ENCODE measurements at places on chromosomes 13 and 19.

DNA sequence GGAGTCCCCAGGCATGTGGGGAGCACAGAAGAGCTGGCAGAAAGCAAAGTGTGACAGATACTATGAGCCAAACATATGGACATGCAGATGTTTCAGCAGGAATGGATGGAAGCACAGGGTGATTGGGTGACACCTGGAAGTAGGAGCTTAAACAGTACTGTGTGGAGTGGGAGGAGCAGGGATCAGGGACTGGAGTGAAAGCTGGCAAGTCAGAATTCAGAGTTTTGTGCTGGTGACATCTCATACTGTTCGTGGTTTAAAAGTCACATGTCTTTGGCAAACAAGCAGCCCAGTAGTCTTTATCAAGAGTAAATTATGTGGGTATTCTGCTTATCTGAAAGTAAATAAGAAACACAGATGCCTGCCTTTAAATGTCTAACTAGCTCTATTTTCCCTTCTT lies 408.2 kb downstream of the COG6 start:
- H3K36me3 ChIP-seq: no peaks in the 10 kb centered on the region
- DNase-seq: no peak
- no peak overlapping the region for H3K4me3 ChIP-seq
- H3K27ac ChIP-seq: no peak overlapping the region
- H3K4me1 ChIP-seq: peaks cover 31% of the 10 kb centered on the region

- no peaks in the 10 kb centered on the region for H3K36me3 ChIP-seq
- H3K27me3 ChIP-seq: no peaks in the 10 kb centered on the region
- peak overlapping the region; percentile 47 for H3K4me3 ChIP-seq
- no peak for DNase-seq
- peaks cover 36% of the 10 kb centered on the region for H3K4me1 ChIP-seq
These were observed 19.1 kb downstream of the GPR183 start for GRCh38 chr13:99288089-99288488.

DNA sequence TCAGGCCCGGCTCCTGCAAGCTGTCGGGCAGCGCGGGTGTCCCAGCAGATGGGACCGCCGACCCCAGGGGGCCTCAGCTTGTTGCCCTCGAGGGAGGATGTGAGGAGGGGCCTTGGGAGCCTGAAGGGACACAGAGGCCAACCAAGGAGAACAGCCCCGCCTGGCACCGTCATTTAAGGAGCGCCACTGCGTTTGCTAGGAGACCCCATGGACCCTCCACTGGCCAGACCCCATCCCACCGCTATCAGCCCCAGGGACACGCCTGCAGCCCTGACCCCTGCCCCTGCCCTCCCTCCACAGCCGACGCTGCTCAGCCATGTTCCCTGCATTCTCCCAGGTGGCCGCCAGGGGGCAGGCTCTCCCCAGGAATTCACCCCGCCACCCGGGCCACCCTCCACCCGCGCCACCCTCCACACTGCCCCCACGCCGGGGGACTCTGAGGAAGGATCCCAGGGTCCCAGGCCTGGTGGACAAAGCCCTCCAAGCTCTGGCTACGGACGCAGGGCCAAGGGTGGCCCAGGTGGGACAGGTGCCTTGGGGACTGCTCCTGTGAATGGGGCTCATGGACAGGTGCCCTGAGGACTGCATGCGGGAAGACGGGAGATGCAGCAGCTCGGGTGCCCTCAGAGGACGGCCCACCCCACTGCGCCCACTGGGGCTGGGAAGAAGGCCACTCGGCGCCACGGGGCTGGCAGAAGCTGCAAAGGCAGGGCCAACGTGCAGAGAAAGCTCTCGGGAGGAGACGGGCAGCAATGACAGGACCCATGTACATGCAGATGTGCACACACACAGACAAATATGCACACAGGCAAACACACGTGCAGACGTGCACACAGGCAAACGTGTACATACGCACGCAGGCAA lies 34.4 kb downstream of the PIP5K1C start:
- no peaks in the 10 kb centered on the region for H3K27me3 ChIP-seq
- H3K36me3 ChIP-seq: peaks cover 44% of the 10 kb centered on the region
- H3K4me1 ChIP-seq: peaks cover 19% of the 10 kb centered on the region
- H3K27ac ChIP-seq: no peak overlapping the region
- H3K4me3 ChIP-seq: no peak overlapping the region

DNA sequence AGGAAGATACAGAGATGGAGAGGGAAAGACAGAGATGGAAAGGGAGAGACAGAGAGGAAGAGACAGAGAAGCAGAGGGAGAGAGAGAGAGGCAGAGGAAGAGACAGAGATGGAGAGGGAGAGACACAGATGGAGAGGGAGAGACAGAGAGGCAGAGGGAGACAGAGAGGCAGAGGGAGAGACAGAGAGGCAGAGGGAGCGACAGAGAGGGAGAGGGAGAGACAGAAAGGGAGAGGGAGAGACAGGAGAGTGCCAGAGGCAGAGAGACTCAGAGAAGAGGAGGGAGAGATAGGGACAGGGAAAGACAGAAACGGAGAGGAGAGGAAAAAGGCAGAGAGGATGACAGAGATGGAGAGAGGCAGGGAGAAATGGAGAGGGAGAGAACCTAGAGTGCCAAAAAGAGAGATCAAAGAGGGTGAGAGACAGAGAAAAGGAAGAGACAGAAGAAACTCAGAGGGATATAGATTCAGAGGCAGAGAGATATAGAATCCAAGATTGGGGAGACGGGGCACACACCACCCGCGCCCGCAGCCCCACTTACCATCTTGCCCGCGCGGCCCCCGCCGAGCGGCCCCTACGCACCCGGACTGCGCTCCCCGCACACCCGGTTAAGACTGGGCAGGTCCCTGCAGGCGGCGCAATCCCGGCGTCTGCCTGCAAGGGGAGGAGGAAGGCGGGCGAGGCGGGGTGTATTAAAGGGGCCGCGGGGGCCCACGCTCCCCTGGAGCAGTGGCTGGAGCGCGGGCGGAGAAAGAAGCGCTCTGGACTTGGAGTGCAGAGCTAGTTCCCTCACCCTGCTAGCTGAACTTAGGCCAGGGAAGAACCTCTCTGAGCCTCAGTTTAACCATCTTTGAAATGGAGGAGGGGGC lies 10.7 kb downstream of the TM6SF2 start:
- no peak overlapping the region for H3K4me3 ChIP-seq
- no peak overlapping the region for H3K27ac ChIP-seq
- DNase-seq: no peak
- H3K4me1 ChIP-seq: peaks cover 10% of the 10 kb centered on the region
- H3K36me3 ChIP-seq: no peaks in the 10 kb centered on the region

GRCh38 chr13:113179374-113180230 lies 21.2 kb downstream of the PROZ start:
- H3K27ac ChIP-seq: no peak overlapping the region
- no peak overlapping the region for H3K4me3 ChIP-seq
- no peaks in the 10 kb centered on the region for H3K4me1 ChIP-seq
- no peak for DNase-seq
- peaks cover 74% of the 10 kb centered on the region for H3K36me3 ChIP-seq
- no peaks in the 10 kb centered on the region for H3K27me3 ChIP-seq

GRCh38 chr13:69769608-69770007 lies 338.0 kb upstream of the ATXN8OS start:
- no peak overlapping the region for H3K4me3 ChIP-seq
- H3K27me3 ChIP-seq: no peaks in the 10 kb centered on the region
- no peak overlapping the region for H3K27ac ChIP-seq
- H3K4me1 ChIP-seq: no peaks in the 10 kb centered on the region

GRCh38 chr19:30564551-30565011 lies 192.4 kb downstream of the ZNF536 start:
- H3K36me3 ChIP-seq: no peaks in the 10 kb centered on the region
- H3K4me3 ChIP-seq: no peak overlapping the region
- H3K27ac ChIP-seq: no peak overlapping the region
- no peaks in the 10 kb centered on the region for H3K27me3 ChIP-seq
- no peaks in the 10 kb centered on the region for H3K4me1 ChIP-seq

DNA sequence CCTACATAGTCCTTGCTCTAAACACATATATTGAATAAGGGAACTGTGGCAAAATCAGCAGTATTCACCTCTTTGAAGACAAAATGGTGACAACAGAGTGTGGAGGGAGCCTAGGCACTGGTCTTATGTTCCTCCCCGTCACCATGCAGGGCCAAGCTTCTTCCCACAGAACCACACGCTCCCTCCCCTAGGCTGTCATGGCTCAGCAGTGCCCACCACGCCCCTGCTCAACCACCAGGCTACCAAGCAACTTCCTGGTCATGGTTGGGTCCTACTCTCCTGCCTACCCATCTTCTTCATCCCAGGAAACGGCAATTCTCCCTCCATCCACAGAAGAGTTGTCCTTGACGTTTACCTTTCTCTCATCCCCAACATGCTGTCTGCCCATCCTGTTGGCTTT lies 126.1 kb downstream of the CRYL1 start:
- H3K27me3 ChIP-seq: no peaks in the 10 kb centered on the region
- no peak overlapping the region for H3K4me3 ChIP-seq
- no peak overlapping the region for H3K27ac ChIP-seq
- H3K36me3 ChIP-seq: peaks cover 5% of the 10 kb centered on the region

- no peak for DNase-seq
- H3K27ac ChIP-seq: no peak overlapping the region
- H3K36me3 ChIP-seq: no peaks in the 10 kb centered on the region
- no peak overlapping the region for H3K4me3 ChIP-seq
These were observed 70.0 kb downstream of the SPATA13 start for GRCh38 chr13:24230428-24231072.

DNA sequence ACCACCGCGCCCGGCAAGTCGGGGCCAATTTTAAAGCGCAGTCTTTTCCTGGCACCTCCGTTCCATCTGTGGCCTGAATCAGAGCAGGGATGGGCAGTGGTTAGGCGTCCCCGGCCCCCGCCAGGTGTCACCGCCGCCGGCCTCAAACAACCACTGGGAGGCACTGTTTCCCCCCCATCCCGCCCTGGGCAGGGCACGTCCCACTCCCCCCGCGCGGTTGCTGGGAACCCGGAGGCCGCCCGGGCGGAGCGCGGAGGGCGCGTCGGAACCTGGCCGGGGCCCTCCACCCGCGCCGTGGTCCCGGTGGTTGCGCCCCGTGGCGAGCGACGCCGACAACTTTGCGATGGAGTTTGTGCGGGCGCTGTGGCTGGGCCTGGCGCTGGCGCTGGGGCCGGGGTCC lies at the start of gene GRIN3B:
Gene GRIN3B (plus strand): TSS at position 325 of the 400 bp plus-strand sequence. CDS start 19 bp downstream, at position 344.
- no peaks in the 10 kb centered on the region for H3K4me1 ChIP-seq
- H3K27ac ChIP-seq: no peak within 1 kb of the TSS

GRCh38 chr13:48993150-48993549 lies 17.4 kb downstream of the FNDC3A start:
- H3K27ac ChIP-seq: no peak overlapping the region
- DNase-seq: no peak
- no peaks in the 10 kb centered on the region for H3K36me3 ChIP-seq
- H3K4me1 ChIP-seq: peaks cover 6% of the 10 kb centered on the region
- no peak overlapping the region for H3K4me3 ChIP-seq
- H3K27me3 ChIP-seq: no peaks in the 10 kb centered on the region

Data from thoracic aorta (tissue), 2 donors.